ENCODE measurements at places on chromosomes 3 and 15. TPM values are rescaled to one million over a fixed set of nuclear protein-coding genes. Genes with fewer than 3 reads are reported as not detected.

GOLGA8J gene
- not detected for total RNA-seq

ANKUB1 gene
- not detected for total RNA-seq

TEX9 gene
- total RNA-seq = 7.5 TPM

CTXN2 gene
- total RNA-seq = not detected

GOLGA6L4 gene
- 6.3 TPM for total RNA-seq

SNX22 gene
- under 0.01 TPM for total RNA-seq

DOCK3 gene
- 0.52 TPM for total RNA-seq

SPINT1 gene
- total RNA-seq = 110 TPM

LSMEM2 gene
- total RNA-seq = not detected

DUOX2 gene
- total RNA-seq = under 0.01 TPM

DNA sequence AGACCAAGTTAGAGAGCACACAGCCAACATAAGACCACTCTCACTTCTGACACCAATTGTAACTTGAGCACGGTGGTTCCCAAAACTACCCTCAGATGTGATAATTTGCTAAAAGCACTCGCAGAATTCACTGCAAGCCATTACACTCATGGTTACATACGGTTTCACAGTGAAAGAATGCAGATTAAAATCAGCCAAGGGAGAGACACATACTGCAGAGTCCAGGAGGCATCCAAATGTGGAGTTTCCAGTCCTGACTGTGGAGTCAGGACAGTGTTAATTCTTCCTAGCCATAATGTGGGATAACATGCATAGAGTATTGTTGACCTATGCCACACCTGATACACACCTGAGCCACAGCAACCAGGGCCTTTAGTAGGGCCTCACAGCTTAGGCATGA lies 956.4 kb downstream of the NTRK3 start:
- DNase-seq = no peak
- no peaks in the 10 kb centered on the region for H3K36me3 ChIP-seq
- H3K27me3 ChIP-seq = no peaks in the 10 kb centered on the region
- H3K27ac ChIP-seq = no peak overlapping the region

GRCh38 chr3:107208796-107209195 lies 168.4 kb upstream of the CCDC54 start:
- no peak overlapping the region for H3K4me3 ChIP-seq
- peaks cover 23% of the 10 kb centered on the region for H3K4me1 ChIP-seq
- no peak for DNase-seq
- H3K36me3 ChIP-seq = no peaks in the 10 kb centered on the region

DNA sequence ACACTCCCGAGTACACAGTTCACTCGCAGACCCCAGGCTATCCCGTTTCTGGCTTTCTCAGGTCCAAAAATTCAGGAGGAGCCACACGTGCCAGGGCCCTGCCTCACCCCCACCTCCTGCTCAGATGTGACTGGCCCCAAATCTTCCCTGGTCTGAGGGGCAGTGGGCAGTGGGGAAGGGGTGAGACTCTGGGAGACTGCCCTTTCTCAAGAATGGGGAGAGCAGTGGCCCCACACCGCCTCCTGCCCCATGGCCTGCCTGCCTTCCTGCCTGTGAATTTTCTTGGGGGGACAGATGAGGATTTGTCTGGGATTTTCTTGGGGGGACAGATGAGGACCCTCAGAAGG lies 174.6 kb downstream of the MEGF11 start:
- no peaks in the 10 kb centered on the region for H3K36me3 ChIP-seq
- no peak for DNase-seq
- no peaks in the 10 kb centered on the region for H3K27me3 ChIP-seq
- H3K27ac ChIP-seq = no peak overlapping the region

DNA sequence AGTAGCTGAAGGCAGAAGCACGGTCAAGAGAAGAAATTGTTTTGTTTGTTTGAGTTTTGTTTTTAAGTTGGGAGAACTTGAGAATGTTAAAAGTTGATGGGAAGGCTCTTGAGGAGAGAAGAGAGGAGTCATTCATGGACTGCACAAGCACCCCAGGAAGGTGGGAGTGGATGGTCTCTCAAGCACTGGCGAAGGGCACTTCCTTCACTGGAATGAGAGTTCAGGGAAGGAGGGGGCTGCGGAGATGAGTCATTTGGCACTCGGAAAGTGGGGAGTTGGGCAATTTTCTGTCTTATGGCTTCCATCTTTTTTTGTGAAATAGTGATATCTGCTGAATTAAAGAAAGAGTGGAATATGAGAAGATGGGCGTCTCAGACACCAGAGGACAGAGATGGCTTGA lies 66.0 kb downstream of the ATP13A4 start:
- H3K4me3 ChIP-seq = no peak overlapping the region
- DNase-seq = no peak
- no peaks in the 10 kb centered on the region for H3K27me3 ChIP-seq
- H3K36me3 ChIP-seq = no peaks in the 10 kb centered on the region
- H3K27ac ChIP-seq = no peak overlapping the region
- peaks cover 29% of the 10 kb centered on the region for H3K4me1 ChIP-seq

- no peak overlapping the region for H3K4me3 ChIP-seq
- peaks cover 10% of the 10 kb centered on the region for H3K4me1 ChIP-seq
- no peak for DNase-seq
- H3K36me3 ChIP-seq = no peaks in the 10 kb centered on the region
Observed at GRCh38 chr3:69371816-69372215, 14.1 kb downstream of the FRMD4B start.

DNA sequence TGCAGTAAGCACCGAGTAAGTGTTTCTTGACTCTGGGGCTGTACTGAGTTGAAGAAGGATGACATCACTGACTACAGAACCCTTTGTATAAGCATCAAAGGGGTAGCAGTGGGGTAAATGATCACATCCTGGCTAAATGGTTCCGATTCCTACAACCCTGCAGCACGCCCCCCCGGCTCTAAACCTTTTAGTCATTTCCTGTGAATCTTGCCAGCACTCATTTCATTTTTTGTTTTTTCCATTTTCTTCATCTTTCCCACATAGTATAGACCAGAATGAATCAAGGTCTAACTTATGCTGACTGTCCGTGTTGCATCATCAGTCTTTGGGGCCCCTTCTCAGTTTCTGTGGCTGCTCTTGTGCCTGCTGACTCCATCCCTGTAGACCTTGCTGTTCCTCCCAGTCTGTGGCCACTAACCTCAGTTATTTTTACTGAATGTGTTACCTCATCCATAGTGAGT lies 383.1 kb upstream of the TPRG1 start:
- H3K36me3 ChIP-seq = no peaks in the 10 kb centered on the region
- no peaks in the 10 kb centered on the region for H3K27me3 ChIP-seq
- H3K27ac ChIP-seq = no peak overlapping the region
- H3K4me3 ChIP-seq = no peak overlapping the region
- H3K4me1 ChIP-seq = peaks cover 11% of the 10 kb centered on the region

DNA sequence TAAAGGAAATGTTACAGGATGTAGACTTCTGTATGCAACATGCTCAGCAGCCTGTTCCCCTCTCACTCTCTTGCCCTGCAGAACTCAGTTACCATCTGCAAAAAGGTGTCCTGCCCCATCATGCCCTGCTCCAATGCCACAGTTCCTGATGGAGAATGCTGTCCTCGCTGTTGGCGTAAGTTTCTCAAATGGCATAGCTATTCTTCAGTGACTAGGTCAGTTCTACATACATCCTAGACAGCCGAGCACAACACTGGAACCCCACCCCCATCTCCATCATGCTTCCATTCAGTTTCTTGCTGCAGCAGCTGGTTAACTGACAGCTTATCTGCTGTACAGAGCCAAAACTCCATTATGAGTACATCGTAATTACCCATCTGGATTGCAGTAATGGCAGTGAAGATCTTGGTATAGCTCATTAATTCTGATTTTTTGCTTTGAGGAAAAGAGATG lies 4.5 kb downstream of the THBS1 start:
- DNase-seq = no peak
- no peak overlapping the region for H3K4me3 ChIP-seq
- no peaks in the 10 kb centered on the region for H3K36me3 ChIP-seq
- no peak overlapping the region for H3K27ac ChIP-seq
- peaks cover 28% of the 10 kb centered on the region for H3K4me1 ChIP-seq
- H3K27me3 ChIP-seq = no peaks in the 10 kb centered on the region

DNA sequence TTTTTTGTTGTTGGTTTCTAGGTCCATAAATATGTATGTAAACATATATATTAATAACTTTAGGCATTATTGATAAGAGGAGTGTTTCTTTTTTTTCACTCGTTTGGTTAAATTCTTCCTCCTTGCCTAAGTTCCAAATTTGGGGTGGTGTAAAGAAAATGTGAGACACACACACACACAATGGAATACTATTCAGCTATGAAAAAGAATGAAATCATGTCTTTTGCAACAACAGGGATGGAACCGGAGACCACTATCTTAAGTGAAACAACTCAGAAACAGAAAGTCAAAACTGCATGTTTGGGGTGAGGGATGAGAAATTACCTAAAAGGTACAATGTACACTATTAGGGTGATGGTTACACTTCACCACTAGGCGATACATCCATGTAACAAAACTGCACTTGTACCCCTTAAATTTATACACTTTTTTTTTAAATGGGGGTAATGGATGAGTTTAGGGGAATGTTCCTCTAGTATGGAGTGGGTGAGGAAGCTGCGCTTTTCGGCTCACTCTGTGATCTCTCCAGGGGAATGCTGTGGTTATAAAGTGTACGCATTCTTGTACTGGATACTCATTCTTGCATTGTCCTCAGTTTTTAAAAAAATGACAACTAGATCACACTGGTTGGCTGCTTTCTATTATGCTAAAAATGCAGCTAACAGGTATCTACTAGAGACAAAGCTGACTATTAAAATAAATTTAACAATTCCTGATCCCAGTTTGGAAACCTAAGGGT lies 50.8 kb upstream of the PPARG start:
- H3K4me1 ChIP-seq = no peaks in the 10 kb centered on the region
- no peak for DNase-seq
- H3K27me3 ChIP-seq = no peaks in the 10 kb centered on the region

GRCh38 chr15:46918462-46919140 lies 798.7 kb upstream of the SEMA6D start:
- no peaks in the 10 kb centered on the region for H3K4me1 ChIP-seq
- no peak overlapping the region for H3K27ac ChIP-seq
- H3K4me3 ChIP-seq = no peak overlapping the region
- H3K36me3 ChIP-seq = no peaks in the 10 kb centered on the region
- DNase-seq = no peak

- H3K27me3 ChIP-seq = no peaks in the 10 kb centered on the region
- H3K36me3 ChIP-seq = no peaks in the 10 kb centered on the region
- no peak for DNase-seq
- H3K4me3 ChIP-seq = no peak overlapping the region
- peak overlapping the region; percentile 82 for H3K27ac ChIP-seq
- peaks cover 60% of the 10 kb centered on the region for H3K4me1 ChIP-seq
Observed at GRCh38 chr3:122758877-122759560, 34.6 kb downstream of the HSPBAP1 start.

DNA sequence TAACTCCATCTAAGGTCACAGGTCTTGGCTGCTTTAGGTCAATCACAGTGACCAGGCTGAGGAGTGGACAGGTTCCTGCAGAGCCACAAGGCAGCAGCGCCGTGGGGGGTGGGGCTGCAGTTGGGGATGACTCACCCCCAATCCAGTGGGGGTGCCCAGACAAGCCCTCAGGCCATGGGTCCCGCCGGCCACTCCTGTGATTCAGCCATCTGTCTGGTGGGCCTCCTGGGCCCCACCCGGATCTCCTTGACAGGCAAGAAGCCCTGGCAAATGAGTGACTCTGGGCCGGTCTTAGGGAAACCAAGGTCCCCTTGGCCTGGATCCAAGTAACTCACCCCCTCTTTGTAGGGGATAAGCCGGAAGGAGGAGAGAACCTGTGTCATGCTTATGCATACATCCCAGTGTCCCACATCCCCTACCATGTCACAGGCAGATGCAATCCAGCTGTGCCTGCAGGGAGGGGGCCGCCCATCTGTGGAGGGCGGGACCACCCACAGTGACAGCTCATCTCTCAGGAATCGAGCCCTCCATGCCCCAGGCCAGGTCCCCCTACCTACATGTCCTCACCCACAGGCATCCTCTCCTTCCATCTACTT lies 495 bp upstream of the COL7A1 start:
- no peak overlapping the region for H3K27ac ChIP-seq
- DNase-seq = peak; percentile 37
- peaks cover 13% of the 10 kb centered on the region for H3K4me1 ChIP-seq
- peaks cover 21% of the 10 kb centered on the region for H3K36me3 ChIP-seq
- no peak overlapping the region for H3K4me3 ChIP-seq
- no peaks in the 10 kb centered on the region for H3K27me3 ChIP-seq

DNA sequence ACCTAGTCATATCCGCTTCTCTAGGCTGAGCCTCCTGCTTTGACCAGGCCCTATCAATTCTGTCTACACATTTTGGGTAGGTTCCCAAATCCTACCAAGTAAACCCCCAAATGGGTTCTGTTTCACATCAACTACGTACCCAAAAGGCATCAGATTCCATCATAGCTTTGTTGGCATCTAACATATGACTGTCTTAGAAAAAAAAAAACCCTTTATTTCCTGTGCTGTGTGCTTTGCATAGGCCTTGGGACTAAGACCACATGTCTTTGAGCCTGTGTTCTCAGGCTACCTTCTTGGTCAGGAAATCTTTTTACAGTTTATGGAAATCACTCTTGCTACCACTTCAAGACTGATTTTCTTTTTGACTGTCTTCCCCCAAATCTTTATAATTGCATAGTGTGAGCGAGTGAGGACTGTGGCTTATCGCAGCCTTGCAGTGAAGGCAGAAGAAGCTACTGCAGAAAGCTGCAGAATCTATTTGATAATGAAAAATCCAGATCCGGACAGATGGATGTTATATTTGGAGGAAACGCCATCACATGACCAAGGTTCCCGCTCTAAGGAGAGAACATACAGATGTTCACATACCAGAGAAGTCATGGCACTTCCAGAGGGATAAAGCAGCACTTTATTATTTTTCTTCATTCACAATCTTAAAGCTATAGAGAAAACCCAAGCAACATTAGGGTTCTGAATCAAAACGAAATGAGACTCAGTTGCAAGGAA lies 111.2 kb downstream of the EOMES start:
- H3K4me3 ChIP-seq = no peak overlapping the region
- H3K27ac ChIP-seq = no peak overlapping the region
- DNase-seq = no peak
- no peaks in the 10 kb centered on the region for H3K36me3 ChIP-seq

- H3K36me3 ChIP-seq = no peaks in the 10 kb centered on the region
- DNase-seq = no peak
- peaks cover 18% of the 10 kb centered on the region for H3K4me1 ChIP-seq
- H3K27ac ChIP-seq = no peak overlapping the region
Observed at GRCh38 chr3:45166321-45166879, 20.2 kb upstream of the CDCP1 start.

DNA sequence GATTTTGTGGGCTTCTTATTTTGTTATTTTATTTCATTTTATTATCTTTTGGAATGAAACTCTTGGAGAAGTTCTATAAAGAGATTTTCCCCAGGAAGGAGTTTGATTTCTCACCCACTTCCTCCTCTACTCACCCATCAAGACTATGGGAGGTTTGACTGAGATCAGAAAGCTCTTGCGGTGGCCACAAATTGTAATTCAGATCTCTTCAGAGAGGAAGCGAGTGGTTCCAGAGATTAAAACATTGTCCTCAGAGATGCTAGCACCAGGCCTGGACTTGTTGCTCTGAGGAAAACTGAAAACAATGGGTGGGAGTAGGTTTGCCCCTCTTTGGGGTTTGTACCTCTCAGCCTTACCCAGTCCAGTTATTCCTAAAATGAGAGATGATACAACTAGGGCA lies 8.1 kb upstream of the MUC13 start:
- no peaks in the 10 kb centered on the region for H3K27me3 ChIP-seq
- no peaks in the 10 kb centered on the region for H3K4me1 ChIP-seq
- DNase-seq = no peak
- no peak overlapping the region for H3K4me3 ChIP-seq
- no peaks in the 10 kb centered on the region for H3K36me3 ChIP-seq

Data from body of pancreas (tissue), 4 donors.